ELF-1 (cell line): ENCODE measurements at places on chromosomes 12 and 14.

DNA sequence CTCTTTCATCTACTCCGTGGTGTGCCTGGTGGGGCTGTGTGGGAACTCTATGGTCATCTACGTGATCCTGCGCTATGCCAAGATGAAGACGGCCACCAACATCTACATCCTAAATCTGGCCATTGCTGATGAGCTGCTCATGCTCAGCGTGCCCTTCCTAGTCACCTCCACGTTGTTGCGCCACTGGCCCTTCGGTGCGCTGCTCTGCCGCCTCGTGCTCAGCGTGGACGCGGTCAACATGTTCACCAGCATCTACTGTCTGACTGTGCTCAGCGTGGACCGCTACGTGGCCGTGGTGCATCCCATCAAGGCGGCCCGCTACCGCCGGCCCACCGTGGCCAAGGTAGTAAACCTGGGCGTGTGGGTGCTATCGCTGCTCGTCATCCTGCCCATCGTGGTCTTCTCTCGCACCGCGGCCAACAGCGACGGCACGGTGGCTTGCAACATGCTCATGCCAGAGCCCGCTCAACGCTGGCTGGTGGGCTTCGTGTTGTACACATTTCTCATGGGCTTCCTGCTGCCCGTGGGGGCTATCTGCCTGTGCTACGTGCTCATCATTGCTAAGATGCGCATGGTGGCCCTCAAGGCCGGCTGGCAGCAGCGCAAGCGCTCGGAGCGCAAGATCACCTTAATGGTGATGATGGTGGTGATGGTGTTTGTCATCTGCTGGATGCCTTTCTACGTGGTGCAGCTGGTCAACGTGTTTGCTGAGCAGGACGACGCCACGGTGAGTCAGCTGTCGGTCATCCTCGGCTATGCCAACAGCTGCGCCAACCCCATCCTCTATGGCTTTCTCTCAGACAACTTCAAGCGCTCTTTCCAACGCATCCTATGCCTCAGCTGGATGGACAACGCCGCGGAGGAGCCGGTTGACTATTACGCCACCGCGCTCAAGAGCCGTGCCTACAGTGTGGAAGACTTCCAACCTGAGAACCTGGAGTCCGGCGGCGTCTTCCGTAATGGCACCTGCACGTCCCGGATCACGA lies 2.2 kb downstream of the SSTR1 start:
- DNase-seq = peak; percentile 29

GRCh38 chr14:77268989-77269600 lies 1.9 kb downstream of the NGB start:
- peak; percentile 22 for DNase-seq

DNA sequence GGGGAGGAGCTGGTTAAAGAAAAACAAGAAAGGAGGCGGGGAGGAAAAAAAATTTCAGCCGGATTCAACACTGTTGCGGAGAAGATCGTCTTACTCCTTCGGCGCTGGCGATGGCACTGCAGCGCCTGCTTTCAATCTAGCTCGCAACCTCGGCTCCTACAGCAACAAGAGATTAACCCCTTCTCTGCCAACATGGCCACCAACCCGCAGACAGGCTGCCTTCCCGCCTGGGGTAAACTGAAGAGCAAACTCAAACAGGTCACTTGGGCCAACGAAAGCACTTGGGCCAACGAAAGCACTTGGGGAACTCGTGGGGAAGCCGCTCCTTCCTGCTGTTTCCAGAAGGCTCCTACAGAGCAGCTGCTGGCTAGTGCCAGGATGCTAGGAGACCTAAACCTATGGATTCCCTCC lies 73.7 kb downstream of the CIT start:
- DNase-seq = peak; percentile 66

GRCh38 chr14:20905676-20906075 lies 14.5 kb downstream of the RNASE3 start:
- DNase-seq = no peak

DNA sequence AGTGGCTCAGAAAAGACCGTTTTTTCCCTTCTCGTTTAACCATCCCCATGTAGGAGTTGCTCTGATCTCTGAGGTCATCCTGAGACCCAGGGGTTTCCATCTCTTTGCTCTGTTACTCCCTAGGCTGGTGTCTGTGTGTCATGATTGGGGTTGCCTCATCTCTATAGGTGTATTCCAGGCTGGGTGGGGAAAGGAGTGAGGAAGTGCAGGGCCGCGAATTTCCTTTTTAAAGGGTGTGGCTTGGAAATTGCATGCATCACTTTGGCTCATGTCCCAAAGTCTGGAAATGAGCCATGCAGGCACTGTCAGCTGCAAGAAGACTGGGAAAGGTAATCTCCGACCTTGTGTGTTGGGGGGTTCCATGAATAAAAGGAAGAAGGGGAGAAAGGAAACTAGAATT lies 201.9 kb downstream of the AACS start:
- DNase-seq = no peak

DNA sequence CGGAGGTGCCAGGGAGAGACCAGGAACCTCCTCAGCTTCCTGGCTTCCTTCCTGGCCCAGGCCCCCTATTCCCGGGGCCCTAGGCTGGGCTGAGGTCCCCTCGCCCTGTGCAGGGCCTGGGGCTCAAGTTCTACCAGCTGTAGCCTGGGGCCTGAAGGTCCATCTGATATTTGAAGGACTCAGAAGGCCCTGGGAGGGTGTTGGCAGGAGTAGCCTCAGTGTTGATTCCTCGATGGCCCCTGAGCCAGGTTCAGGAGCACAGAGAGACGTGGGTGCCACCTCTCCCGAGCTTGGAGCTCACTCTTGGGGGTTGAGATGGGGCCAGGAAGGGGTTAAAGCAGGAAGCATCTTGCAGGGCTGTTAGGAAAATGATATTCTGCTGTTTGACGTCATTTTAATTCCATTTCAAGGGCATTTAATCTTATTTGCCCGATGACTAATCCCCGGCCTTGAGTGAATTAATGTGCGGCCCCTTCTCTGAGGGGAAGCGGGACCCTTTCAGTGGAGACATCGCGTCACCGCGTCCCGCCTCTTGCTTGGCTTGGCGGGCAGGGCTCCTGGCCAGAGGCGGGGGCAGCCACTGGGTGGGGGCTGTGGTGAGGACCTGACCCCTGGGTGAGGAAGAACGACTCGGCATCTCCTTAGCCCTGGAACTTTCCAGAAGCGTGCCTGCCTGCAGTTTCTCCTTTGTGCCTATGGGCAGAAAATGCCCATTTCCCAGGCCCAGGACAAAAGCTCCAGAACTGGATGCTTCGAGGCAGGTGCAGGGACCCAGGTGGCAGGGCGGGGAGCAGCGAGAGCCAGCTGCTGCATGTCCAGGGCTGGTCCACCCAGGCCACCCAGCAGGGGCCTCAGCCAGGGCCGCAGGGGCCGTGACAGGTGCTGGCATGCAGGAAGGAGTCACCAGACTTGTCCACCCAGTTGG lies 158.3 kb downstream of the KIF26A start:
- DNase-seq = no peak
